ENCODE measurements at places on chromosomes 12 and 14. TPM values are rescaled to one million over a fixed set of nuclear protein-coding genes. Genes with fewer than 3 reads are reported as not detected.

- DNase-seq = no peak
Observed at GRCh38 chr12:6546016-6546415, 9.8 kb downstream of the IFFO1 start.

GRCh38 chr12:32918890-32919801, 22.6 kb upstream of the PKP2 start:
- DNase-seq = no peak

DNA sequence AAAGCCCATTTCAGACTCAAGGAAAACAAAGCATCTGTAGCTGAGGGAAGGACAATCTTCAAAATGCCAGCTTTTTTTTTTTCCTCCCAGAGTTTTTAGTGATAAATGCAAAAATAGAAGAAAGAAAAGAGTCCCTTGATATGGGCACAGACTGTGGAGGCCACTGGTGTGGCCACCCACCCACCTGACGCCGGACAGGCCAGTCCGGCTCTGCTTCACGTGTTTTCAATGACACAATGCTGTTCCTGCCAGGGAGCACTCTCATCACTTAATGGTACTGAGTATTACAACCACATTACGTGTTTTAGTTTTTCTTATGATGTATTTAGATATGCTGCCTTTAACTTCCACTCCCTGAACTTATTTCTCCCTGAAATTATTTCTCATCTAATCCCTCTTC, 155.7 kb upstream of the HIF1A start:
- DNase-seq = no peak

DNA sequence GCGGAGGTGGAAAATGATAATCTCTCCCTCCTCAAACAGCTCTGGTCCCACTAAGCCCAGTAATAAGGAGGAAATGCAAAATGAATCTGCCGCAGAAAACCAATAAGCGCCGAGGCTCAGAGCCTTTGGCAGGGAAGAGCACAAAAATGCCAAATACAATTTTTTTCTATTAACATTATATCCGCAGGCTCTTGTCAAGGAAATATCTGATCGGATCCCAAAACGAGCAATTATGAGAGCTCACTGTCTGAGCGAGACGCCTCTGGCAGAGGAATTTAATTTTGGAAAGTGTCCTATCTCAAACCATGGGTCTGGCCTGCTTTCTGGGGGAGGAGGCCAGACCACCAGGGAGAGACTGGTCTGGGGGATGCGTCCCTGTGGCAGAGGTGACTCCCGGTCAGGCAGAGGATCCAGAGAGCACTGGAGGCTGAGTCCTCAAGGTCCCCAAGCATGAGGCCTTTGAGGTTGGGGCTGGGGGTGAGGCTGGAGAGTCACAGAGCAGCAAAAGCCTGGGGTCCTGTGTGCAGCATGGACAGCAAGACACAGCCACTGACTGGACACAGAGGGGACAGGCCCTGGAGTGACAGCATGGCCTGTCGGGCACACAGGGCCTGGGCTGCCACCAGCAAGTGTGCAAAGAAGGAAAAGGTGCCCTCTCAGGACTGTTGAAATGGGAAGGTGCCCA, 342.8 kb upstream of the SFSWAP start:
- DNase-seq = no peak

GRCh38 chr14:20215196-20215595, 8.3 kb upstream of the OR11H6 start:
- DNase-seq = no peak

DNA sequence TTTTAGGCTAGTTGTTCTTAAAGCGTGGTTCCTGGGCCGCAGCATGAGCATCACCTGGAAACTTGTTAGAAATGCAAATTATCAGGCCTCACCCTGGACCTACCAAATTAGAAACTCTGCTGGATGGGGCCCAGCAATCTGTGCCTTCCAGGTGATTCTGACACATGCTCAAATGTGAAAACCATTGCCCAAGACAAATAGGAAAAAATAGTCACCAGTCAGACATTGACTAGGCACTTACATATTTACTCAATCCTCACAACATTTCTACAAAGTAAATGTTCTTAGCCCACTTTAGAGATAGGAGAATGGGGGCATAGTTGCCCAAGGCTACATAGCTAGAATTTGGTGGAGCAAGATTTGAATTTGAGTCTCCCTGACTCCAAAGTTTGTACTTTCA, 3.3 kb downstream of the CELA1 start:
- DNase-seq = no peak

MYF5 gene
- not detected for total RNA-seq

CACNA1C gene
- total RNA-seq = 0.37 TPM

DNA sequence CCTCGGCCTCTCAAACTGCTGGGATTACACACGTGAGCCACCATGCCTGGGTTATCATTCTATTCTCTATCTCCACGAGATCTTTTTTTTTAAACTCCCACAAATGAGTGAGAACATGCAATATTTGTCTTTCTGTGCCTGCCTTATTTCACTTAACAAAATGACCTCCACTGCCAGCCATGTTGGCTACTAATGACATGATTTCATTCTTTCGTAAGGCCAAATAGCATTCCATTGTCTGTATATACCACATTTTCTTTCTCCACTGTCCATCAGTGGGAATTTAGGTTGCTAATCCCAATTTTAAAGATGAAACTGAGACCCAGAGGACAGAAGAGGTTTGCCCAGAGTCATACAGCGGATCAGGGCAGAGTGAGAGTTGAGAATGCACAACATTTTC, 10.9 kb upstream of the TRPV4 start:
- no peak for DNase-seq

DNA sequence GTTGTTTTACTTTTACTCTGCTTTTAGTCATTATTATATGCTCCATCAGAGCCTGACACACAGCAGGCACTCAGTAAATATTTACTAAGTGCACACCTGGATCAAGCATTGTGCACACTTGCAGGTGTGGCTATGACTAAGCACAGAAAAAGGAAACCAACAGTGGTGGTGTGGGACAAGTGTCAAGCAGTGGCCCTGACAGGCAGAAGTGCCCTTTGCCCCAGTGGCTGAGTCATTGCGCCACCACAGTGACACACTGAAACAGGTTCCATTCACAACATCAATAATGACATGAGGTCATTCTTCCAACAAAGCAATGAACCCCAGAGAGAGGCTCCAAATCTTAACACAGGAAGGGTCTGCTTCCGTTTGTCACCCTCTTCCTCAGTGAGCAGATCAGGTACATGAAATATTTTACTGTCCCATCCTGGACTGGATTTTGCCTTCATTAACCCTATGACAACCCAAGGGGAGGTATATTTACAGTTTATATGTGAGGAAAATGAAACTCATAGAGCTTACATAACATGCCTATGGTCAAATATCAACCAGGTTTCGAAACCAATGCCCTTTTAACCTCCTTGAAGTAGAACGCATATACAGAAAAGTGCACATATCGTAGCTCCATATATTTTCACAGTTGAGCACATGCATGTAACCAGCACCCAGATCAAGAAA, 82.6 kb upstream of the GTF2A1 start:
- DNase-seq = no peak

Measured in NCI-H460 (cell line).